Transverse colon (tissue), 4 donors: ENCODE measurements at places on chromosomes 4 and X.

DNA sequence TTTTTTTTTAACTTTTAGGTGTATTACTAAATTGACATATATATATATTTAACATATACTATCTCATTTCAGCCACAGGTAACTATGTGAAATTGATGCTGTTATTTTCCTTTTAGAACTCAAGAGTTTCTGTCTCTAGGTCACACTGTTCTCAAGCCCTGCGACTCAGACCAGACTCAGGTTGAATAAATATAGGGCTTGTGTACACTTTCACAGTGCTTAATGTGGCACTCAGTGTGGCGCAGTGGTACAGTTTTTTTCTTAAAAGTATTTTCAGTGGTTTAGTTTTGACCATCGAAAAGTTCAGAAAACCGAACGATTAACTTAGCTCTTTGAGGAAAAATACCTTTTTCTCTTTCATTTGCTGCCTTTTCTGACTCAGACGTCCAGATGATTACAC, 24.7 kb downstream of the PACRGL start:
- DNase-seq: no peak

DNA sequence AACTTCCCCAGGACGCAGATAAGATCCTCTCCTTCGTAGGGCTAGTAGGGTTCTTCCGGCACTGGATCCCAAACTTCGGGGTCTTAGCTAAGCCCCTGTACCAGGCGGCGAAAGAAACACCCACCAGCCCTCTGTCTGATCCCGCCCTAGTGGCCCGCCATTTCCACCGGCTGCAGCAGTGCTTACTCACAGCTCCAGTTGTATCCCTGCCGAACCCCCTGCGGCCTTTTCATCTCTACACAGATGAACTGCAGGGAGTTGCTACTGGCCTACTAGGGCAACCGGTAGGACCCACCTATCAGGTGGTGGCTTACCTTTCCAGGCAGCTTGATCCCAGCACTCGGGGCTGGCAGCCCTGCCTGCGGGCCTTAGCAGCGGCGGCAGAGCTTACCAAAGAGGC, 961.2 kb downstream of the RPA4 start:
- no peak for DNase-seq

DNA sequence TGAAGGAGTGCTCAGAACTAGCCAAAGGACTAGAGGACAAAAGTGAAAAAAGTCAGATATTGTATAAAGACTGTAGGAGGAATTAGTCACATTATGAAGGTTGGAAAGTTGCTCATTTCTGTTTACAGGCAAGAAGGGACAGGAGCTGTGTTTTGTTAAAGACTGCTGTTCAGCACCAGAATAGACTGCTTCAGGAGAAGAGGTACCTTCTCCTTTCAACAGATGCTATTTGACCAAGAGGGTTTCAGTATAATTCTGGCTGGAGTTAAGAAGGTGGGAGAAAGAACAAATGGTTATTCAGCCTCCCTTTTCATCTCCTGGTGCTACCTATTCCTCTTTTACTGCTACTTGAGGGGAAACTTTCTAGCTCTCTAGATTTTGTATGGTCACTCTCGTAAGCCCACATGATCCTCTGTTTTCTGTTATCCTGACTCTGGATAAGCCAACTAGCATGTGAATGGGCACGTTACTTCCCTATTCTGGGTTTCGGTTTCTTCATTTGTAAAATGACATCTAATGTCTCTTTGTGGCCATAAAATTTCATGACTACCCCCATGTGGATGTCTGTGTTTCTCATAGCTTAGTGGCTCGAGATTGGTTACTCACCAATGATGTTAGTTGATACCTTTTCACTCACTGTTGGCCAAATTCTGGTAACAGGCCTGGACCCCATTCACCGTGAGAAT, 68.9 kb downstream of the SH2D1A start:
- DNase-seq: no peak

GRCh38 chr4:119040261-119040660, 95.4 kb upstream of the MYOZ2 start:
- DNase-seq: no peak

DNA sequence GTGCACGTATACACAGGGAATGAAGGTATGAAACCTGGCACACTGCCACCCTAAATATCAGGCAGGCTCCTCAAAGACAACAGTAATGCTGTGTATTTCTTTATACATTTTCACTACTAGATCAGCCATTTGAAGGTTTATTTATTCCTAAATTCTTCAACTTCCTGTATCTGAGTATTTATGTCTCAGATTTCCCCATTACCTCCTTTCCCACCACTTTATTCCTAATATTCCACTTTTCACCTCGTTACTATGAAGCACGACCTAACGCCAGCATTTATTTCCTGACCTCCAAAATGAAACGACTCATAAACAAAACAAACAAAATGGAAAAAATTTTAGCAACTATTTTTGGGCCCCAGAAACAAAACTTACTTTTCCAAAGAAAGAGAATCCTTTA, 69.6 kb downstream of the MAML3 start:
- DNase-seq: no peak

DNA sequence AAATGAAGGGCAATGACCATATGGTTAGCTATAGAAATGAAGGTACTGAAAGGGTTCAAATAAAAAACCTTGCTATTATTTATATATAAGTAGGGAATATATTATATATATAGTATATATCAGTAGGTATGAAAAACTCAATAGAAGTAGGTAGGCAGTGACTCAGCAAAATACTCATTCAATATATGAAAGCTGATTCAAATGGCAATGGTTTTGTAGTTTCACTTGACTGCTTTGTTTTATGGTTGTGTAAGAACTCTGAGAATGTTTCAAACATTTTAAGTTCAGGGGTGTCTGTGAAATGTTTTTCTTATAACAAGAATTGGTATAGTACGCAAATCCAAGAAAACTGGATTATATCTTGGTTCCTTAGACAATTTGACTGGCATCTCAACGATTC, 4.1 kb downstream of the ZNF280C start:
- DNase-seq: no peak

DNA sequence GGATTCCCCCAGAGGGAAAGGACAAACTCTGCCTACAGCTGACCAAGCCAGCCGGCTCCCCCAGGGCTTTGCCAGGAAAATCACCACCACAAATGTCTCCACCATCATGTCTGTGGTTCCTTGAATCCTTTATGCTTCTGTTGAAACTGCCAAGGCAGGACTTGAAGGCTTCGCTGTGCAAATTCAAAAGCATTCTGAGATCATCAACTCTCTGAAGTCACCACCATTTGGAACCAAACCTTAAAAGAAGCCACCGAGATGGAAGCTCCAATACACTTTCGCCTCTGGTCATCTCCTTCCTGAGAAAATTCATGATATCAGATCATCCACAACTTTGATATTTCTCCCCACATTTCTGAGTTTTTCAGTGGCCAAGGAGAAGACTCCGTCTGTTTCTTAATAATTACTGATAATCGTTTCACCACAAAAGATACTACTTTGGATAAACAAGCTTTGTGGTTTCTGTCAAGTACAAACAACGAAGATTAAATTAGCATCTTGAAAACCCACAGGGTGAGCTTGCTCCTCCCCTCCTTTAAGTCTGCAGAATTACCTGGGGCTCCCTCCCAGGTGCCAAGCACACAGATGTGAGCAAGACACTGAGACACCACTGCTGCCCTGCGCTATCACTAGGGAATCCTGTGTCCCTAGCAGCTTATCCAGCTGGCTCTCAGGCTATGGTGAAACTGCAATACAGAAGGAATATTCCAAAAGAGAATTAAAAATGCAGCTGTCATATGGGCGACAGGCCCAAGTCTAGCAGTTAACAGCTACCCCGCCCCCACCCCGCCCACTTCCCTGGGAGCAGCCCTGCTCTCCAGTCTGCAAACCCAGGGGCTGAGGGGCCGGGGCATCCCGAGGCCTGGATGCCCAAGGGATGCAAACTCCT, 125.0 kb upstream of the TBL1X start:
- peak; percentile 22 for DNase-seq

DNA sequence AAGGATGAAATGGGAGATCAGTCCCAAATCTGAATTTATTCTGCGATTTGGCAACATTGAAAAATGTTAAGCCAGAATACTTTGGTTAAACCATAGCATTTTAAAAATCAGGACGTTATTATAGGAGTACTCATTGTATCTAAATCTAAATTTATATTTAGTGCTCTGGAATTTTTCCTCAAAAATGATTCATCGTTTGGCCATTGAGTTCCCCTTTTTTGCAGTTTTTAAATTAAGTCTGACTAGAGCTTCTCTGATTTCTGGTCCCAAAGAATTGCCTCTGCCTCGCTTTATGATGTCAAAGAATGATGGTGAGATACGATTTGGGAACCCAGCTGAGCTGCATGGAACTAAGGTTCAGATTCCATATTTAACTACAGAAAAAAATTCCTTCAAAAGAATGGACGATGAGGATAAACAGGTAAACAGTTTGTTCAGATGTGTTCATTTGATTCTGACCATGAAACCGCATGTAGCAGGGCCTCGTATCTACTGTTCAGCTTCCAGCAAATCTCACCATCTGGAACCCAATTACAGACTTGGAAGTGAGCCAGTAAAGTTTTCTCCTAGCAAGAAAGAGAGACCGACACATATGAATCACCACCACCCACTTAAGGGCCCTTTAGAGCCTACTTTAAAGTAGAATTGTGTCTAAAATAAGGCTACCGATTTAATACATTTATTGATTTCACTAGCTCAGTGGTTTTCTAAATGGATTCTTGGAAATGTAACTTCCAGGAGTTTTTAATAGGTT, 75.6 kb downstream of the REPS2 start:
- no peak for DNase-seq

DNA sequence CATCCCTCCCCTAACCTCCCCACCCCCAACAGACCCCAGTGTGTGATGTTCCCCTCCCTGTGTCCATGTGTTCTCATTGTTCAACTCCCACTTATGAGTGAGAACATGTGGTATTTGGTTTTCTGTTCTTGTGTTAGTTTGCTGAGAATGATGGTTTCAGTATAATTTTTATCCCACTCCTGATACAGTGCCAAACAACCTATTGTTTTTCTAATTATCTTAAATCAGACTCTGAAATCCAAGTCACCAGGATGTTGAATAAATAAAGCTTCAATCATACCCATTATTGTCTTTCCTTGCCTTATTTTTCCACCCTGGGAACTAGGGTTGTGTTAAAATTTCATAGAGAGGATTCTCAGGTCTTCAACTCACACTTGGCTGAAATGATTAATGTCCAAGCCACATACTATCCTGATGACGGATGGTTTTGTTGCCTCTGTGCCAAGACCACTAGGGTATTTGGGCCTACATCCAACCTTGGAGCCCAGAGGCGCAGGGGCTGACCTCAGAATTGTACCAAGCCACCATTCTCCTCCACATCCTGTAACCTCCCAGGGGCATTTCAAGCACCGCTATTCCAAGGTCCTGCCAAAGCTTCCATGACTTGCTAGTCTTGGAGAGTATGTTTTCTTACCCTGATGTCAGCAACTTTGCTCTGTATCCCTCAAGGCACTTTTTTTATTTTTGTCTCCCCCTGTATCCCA, 332.4 kb downstream of the ARHGAP24 start:
- DNase-seq: no peak

GRCh38 chrX:70664726-70665125, 220.1 kb downstream of the DLG3 start:
- no peak for DNase-seq

- DNase-seq: no peak
Observed at GRCh38 chrX:31808357-31808756, 736.5 kb upstream of the FTHL17 start.

DNA sequence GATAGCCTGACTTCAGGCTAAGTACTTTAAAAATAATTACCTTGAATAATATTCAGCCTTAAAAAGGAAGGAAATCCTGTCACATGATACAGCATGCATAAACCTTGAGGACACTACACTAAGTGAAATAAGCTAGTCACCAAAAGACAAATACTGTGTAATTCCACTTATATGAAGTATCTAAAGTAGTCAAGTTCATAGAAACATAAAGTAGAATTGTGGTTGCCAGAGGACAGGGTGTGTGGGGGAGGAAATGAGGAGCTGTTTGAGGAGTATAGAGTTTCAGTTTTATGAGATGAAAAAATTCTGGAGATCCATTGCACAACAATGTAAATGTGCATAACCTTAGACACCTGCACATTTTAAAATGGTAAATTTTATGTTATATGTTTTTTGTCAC, 5.6 kb upstream of the STPG2 start:
- DNase-seq: no peak

GRCh38 chr4:7016512-7016911, 26.7 kb upstream of the TADA2B start:
- DNase-seq: no peak
